ENCODE measurements at places on chromosomes 7 and 10.

DNA sequence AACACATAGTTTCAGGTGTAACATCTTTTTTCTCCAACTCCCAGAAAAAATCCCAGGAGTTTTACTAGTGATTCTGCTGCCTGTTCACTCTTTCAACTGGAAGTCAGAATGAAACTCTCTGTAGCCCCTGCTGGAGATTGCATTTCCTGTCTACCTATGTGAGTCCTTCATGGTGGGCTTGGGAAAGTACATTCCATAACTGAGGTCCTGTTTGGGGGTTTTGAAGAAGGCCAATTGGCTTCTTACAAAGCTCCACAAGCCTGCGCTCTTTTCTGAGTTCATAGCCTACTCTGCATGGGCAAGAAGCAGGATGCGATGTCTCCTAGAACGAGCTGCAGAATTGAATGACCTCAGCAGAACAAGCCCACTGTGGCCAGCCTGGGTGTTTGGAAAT lies 86.7 kb downstream of the LYZL2 start:
- DNase-seq = no peak

- DNase-seq = no peak
These were observed 316.2 kb downstream of the POM121L12 start for GRCh38 chr7:53351681-53352080.

DNA sequence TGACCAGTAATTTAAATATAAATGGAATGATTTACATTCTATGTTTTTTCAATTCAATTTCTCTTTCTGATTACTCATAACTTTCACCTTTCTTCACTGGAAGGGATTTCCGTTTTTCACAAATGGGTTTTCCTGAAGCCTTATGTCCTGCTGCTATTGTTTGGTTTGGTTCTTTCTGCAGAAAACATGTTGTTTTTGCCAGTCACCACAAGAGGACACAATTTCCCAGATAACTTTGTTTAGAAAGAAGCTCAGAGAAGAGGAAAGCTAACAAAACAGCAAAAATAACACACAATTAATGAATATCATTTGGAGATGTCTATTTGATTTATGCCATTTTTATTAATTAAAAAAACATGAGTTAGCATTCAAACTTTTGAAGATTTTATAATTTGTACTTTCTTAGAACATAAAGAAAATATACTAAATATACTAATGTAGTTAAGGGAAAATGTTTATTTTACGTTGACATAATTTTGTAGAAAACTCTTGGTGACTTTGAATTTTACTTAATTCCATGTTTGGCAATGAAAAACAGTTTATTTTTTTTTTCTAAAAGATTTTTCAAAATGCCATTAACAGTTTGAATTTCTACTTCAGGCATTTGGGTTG lies 4.6 kb upstream of the TWIST1 start:
- DNase-seq = peak; percentile 71

DNA sequence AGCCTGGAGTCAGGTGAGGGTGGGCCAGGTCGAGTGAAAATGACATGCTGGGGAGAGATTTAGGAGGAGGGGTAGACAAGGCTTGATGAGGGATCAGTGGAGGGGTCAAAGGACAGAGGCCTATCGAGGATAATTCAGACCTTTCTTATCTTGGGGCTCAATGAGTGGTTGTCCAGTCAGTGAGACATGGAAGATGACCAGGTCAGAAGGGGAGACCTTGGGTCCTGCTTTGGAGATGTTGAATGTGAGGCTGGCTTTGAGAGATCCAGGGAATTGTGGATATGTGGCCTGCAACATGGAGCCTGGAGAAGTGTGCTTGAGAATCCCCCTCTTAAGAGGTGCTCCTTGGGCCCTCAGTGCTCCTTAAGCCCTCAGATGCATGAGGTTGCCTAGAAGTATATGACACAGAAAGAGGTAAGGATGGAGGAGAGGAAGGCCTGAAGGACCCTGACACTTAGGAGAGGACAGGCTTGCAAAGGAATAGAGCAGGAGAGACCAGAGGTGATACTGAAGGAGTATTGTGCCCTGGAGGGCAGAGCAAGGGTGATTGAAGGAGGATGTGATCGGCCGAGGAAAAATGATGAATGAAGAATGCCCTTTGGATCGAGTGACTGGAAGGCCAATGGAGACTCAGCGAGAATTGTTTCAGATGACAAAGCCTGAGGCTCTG lies 129.8 kb upstream of the GPR26 start:
- DNase-seq = no peak

GRCh38 chr7:51033727-51034520 lies 251.2 kb upstream of the GRB10 start:
- DNase-seq = no peak

DNA sequence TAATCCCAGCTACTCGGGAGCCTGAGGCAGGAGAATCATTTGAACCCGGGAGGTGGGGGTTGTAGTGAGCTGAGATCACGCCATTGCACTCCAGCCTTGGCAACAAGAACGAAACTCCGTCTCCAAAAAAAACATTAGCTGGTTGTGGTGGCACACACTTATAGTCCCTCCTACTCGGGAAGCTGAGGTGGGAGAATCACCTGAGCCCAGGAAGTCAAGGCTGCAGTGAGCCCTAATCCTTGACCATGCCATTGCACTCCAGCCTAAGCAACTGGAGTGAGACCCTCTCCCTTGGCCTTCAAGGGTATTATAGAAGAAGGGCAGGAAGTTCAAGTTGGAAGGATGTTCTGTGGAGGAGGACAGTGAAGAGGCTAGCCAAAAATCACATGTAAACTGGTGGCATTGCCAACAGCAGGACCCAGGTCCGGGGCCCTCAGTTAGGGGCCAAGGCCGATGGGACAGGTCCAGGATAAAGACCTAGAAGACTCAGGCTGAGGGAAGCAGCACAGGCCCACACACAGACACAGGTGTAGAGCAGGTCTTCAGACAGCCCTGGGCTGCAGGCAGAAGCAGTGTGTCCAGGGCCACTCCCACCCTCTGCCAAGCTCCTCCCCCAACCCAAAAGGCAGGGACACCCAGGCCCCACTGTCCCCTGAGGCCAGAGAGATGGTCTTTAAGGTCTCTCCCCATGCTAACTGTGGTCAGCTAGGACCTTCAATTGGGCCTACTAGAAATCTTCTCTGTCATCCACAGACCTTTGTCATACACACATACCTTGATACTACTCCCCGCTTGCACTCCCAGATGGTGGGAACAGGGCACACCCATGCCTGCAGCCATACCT lies 8.4 kb upstream of the SAMD8 start:
- DNase-seq = no peak

DNA sequence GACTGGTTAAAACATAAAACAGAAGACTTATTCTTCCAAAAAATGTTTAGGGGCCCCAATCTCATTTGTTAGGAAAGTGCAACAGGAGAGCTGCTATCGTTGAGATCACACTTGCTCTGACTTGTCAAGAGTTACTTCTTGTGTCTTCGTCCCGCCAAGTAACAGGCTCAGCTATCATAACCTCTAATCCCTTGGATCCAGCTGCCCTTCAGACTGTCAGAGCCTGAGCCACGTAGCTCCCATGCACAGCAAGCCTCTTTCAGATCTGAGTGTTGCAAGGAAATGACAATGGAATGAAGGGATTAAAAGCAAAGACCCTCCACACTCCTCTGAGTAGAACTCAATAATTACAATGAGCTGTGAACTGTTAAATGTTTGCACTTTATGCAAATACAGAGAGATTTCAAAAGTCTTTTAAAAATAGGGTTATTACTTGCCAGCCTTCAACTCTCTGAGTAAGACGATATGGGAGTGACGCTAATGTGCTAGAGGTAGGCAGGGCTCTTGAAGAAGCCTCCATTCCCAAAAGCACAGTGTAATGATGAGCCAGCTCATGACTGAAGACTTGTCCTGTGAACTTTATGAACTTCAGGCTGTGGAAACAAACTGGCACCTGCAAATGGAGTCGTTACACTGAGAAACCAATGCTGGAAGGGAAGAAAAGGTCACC lies 28.4 kb upstream of the CDK13 start:
- no peak for DNase-seq

DNA sequence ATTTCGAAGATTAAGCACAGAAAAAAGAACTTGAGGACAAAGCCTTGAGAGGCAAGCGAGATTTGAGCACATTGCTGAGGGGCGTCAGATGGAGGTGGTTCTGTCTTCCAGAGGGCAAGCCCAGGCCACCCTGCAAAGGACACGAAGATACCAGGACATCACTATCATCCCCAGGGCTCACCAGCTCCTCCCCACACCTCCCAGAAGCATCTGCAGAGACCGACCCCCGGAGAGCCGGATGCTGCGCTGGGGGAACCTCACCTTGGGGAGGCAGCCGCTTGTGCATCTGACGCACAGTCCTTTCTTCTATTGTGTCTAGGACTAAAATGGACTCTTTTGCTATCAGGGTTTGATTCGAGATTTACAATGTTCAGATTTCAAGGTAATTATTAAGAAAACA lies 259.7 kb downstream of the DNAJB6 start:
- DNase-seq = no peak

DNA sequence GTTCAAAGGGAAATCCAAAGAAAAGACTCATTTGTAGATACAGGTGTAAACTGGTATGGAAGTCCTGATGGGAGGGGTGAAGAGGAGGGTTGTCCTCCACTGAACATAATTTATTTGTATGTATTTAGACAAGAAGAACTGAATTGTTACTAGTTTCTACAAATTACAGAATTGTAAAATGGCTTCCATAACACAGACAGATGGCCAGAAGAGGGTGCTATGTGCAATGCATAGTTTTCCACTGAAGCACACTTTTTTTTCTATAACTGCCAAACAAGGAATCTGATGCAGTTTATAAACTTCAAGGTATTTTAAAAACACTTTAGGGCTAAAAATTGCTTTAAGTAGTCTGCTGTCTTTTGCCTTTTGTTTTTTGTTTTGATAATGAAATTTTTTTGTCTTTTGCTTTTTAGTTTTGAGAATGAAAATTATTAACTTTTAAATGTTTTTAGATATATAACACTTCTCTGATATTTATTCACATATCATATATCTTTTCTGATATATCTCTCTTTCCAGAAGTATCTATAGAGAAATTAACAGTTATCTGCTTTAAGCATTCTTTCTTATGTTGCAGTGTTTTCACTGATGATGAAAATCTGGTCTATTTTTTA lies 58.5 kb downstream of the PHYHIPL start:
- DNase-seq = peak; percentile 61

DNA sequence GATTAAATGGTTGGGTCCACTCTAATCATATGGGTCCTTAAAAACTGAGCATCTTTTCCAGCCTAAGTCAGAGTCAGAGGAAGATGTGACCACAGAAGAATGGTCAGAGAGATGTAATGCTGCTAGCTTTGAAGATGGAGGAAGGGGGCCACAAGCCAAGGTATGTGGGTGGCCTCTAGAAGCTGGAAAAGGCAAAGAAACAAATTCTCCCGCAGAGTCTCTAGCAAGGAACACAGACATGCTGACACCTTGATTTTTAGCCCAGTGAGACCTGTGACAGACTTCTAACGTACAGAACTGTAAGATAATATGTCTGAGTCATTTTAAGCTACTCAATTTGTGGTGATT lies 1.5 kb upstream of the EXOC6 start:
- DNase-seq = no peak

- no peak for DNase-seq
These were observed 44.0 kb downstream of the LAMB1 start for GRCh38 chr7:107958764-107959526.

DNA sequence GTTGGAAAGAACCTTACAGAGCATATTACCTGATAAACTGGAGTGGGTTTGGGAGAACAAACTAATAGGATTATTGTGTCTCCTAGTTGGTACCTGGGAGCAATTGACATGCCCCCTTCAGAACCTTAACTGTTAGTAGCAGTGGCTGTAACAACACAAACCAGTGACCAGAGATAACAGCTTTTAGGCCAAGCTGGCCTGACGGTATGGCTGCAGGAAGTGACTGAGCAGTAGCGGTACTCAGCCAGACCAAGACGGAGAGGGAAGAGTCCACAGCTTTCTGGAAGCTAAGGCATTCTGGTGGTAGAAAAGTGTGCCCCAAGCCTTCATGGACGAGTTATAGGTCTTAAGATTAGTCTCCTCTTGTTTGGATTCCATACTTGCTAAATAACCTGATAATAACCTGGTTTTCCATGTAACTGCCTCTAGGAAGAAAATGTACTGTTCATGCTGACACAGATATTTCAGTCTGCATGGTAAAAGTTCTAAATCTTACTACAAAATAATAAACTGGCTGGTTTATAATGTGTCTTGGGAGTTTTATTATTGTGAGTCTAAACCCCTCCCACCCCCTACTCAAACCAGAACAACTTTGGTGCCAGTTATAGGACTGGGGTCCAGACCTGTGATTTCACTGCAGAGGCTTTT lies 11.3 kb downstream of the NOLC1 start:
- no peak for DNase-seq

- DNase-seq = peak; percentile 46
These were observed 116.0 kb downstream of the VTI1A start for GRCh38 chr10:112562809-112563663.

DNA sequence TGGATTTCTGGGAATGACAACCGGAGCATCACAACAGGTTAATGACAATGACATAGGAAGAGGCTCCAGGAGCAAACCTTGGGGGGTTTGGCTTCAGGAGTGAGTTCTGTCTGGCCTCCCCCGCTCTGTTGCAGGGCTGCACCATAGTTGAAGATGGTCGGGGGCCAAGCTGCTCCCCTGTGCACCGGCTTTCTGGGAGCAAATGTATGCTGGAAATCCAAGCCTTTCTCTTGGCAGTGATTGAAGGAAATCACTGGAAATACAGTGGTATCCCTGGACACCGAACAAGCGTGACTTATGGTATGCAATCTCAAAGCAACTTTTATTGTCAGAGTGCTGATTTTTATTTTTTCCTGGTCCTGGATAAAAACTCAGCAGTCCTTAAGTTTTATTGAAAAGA lies 251.9 kb upstream of the ZNF32 start:
- no peak for DNase-seq

DNA sequence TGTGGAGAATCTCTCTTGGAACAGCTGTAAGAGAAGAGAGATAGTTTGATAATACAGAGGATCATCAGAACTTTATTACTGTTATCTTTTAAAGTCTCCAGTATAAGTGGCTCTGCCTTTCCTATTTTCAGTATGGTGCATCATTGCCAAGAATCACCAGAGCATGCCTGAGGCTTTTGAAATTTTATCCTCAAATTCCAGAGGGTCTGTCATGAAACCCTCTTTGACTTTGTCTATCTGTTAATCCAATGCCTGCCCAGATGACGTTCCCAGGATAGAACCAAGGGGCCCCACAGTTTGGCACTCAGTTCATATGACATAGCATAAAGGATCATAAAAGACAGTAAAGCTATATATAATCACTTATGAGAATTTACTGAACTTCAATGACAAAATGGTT lies 35.3 kb upstream of the SEMA3C start:
- DNase-seq = no peak

DNA sequence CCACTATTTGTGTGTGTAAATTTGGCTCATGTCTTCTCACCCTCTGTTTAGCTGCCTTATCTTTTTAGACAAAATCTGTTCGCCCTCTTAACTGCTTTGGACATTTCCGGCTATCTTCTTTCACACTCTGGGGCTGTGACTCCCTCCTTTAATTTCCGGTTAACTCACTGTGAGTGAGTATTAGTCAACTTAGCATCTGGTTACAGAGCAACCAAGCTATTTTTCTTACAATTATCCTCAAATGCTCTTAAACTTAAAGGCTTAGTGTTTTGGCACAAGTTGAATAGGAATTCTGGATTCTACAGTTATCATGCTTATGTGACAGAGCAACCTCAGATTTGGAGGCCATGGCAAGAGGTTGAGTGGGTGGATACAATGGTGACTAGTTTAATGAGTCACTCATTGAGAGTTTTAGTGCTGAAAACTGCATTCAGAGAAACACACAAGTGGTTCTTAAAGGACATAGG lies 177.6 kb upstream of the SEMA3A start:
- no peak for DNase-seq

- DNase-seq = no peak
These were observed 141.4 kb downstream of the PLPP4 start for GRCh38 chr10:120598386-120598785.
